Hindlimb muscle (tissue), 1 donor: ENCODE measurements at places on chromosomes 2 and 18. TPM values are rescaled to one million over a fixed set of nuclear protein-coding genes. Genes with fewer than 3 reads are reported as not detected.

EPB41L5 gene
- polyA plus RNA-seq: 15.4 TPM

SPP2 gene
- polyA plus RNA-seq: not detected

RESP18 gene
- polyA plus RNA-seq: not detected

DNA sequence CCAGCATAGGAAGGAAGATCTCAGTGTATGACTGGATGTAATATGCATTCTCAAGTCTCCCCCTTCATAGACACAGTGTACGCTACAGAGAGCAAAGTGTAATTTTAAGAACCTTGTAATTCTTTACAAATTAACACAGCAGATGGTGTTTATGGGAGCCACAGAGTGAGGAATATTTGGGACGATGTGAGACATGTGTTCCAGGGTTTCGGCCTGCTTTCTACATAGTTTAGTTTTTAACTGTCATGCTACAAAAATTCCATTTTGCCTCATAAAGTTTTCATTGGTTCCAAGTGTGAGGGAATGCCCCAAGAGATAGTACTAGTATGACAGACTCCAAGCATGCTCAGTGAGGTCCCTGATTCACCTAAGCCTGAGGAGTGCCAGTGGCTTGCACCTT is 76.2 kb upstream of the LRRTM1 start:
- peak; percentile 6 for DNase-seq

GRCh38 chr2:173835726-173836125 is 129.4 kb downstream of the SP3 start:
- no peak for DNase-seq
